ENCODE measurements at places on chromosomes 1 and 21.
A peak's percentile ranks its signal among the peaks of the same experiment; 100 is the strongest.

DNA sequence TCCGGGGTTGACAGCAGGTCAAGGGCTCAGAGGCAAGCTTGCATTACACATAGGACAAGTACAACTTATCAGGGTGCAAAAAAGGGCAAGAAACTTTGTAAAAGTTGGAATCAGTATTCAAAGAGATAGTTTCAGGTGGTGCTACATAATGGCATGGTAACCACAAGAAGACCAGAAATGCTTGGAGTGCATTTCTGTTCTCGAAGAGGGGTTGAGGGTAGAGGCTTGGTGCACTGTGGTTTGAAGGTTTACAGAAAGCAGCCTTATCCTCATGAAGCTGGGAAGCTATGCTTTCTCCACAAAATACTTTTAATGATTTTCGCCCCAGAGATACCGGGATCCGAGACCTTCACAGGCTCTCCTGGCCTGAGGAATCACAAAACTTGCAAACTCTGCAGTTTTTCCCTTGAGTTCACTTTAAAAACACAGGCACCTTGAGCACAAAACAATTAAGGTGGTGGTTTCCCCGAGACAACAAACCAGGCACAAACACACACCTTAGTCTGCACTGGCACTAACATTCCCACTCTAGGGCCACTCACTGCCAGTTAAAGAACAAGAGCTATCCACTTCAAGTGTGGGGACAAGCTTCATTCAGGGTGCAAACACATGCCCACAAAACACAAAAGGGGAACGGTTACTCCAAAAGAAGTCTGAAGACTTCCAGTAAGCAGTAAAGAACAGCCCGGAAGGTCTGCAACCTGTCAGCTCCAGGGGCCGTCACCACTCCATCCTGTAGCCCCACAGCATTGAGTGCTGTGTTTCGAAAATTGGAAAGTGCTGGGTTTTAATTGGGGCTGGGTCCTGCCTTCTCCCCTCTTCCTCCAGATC lies 29.8 kb upstream of the NFIA start:
- no peak for DNase-seq

DNA sequence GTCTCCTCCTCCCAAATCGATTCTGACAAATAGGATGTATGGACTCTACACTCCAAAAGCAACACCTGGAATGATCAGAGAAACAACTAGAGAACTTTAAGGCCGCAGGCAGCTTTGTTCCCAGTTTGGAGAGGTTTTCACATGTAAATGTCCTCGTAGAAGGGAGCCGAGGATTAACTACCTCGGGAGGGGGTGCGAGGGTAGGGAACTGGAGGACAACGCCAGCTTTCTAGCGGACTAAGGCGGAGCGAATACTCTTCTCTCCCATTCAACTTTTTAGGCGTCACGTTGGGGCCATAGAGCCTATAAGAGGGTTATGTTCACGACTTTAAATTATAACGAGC lies 1.2 kb downstream of the SCAF4 start:
- no peak for DNase-seq

DNA sequence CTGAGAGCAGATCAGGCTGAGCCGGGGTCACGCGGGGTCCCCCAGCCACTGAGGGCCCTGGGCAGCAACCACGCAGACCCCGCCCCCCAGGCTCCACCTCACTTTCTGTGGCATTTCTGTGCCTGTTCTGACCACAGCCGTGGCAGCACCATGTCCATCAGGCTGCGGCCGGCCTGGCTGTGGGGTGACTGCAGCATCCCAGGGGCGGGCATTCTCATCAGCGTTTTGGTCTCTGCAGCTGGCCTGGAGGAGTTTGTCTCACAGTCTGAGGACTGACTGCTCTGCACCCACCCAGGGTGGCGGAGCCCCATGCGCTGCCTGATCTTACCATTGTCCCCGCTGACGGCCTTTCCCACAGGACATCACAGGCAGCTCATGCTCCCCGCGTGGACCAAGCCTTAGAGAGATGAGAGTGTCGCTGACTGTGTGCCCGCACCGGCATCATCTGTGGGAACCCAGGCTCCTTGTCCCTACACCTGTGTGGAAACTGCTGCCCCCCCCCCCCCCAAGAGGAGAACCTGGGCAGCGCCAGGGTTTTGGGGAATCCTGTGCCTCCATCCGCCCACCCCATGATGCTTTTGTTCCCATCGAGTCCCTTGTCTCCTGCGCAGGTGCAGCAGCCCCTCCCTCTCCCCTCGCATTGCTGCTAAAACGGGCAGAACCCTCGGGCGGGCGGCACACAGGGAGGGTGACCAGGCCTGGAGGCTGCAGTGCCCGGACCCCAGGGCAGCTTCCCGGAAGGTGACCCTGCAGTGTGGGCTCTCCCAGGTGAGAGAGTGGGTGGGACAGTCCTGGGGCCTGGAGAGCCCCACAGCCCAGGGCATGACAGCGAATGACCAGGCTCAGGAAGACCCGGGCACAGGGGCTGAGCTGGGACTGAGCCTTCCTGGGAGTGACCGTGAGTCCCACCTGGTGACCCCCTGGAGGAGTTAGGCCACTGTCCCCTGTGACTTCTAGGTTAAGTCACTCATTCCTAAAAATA lies 1.8 kb downstream of the KRTAP10-1 start:
- no peak for DNase-seq

DNA sequence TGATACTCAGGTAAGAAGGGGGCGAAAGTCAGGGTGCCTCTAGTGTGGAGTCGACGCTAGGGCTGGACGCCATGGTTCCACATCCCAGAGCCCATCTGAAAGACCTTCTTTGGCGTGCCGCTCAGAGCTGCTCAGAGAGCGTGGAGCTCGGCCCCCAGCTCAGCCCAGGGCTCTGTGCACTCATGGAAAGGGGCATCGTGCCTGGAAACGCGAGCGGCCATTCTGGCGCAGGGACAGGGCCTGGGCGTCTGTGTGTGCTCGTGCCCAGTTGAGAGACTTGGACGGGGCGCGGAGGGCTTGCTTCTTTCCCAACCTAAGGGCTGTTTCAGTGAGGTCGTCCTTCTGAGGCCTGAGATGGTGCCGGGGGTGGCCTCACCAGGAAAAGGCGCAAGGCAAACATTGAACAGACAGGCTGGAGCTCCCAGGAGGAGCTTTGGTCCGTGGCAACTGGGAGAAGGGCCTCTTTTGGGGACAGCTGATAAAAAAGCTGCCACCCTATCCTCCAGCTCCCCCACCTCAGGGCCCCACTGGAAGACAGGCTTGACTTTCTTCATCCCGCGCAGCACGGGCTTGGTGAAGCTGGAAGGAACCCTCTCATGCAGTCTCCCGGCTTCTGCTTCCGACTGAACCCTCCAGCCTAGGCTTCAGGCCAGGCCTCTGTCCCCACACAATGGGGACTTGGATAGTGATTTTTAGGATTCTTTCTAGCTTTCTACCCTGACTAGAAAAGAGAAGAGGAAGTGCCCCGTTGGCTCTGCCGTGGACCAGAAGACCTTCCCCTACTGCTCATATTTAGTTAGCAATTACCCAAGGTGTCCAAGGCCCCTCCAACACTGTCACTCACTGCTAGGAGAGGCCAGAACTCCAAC lies 77.1 kb downstream of the CD58 start:
- no peak for DNase-seq

DNA sequence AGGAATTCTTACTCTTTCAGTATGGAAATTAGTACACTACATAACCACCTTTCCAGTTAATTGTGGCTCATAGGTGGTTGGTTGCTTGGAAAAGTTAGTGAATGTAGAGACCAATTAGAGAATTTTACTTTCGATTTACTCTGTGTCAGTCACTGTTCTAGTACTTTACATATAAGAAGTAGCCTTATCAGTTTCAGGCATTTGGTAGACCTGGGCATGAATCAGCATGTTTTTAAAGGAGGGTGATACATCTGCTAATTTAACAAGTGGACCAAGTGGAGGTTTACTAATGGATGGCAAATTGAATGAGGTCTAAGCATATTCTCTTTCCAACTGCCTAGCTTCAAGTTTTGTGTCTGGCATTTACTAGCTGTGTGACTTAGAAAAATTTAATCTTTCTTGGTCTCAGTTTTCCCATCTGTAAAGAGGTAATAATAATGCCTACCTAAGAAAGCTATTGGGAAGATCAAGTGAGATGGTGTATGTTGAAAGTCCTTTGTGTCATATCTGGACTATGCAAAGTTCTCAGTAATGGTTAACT lies 1158.6 kb downstream of the PLA2G4A start:
- no peak for DNase-seq

- no peak for DNase-seq
Measured at GRCh38 chr1:166969074-166969677, 6.2 kb downstream of the ILDR2 start.

- no peak for DNase-seq
Measured at GRCh38 chr1:56782773-56783172, 36.4 kb downstream of the FYB2 start.

DNA sequence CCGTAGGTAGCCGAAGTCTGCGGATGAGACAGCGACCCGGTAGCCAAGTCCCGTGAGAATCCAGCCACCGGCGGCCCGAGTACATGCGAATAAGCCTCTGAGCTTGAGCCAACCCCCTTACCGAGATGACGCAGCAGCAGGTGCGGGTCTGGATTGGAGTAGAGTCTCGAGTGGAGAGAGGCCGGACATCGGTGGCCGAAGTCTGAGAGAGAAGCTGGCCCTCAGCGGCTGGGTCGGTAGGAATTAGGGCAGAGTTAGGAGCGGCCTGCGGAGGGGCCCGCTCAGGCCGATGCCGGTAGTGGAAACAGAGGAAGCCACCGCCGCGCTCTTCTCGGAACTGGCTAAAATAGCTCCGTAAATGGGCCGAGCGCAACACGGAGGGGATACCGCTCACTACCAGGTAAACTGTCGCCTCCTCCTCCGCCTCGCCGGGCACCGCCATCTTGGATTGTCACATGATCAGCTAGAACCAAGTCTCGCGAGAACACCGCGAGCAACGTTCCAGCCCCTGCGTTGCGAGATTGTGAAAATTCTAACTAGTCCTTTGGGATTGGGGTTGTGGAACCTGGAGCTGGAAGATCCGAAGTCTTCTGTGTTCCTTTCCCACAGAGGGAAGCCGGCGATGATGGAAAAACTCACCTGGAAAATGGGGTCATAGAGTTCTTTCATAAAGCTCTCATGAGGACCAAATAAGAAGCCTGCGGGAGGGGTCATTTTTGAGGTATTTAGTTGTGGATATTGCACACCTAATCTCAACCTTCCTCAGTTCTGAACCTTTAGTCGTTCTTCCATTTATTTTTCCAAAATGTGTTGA lies at the start of gene GPATCH3:
Gene GPATCH3 (minus strand): TSS at position 467 of the 814 bp plus-strand sequence. CDS start 25 bp downstream, at position 442.
- DNase-seq: peak; percentile 66

DNA sequence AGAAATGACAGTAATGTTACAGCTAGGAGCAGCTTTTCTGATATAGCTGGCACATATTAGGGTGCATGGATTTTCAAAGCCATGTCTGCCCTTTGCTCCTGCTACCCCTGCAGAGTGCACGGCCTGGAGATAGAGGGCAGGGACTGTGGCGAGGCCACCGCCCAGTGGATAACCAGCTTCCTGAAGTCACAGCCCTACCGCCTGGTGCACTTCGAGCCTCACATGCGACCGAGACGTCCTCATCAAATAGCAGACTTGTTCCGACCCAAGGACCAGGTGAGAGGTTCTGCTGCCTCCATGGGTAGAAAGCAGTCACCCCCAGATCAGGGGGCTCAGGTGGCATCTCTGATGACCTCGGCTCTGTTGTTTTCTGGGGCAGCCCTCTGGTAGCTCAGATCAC lies 9.8 kb downstream of the MTARC1 start:
- DNase-seq: no peak

GRCh38 chr1:32040711-32041110 lies 27.0 kb downstream of the KHDRBS1 start:
- DNase-seq: no peak

GRCh38 chr1:156846643-156847042 lies 12.3 kb downstream of the INSRR start:
- no peak for DNase-seq

GRCh38 chr21:26909972-26910371 lies 56.9 kb downstream of the ADAMTS5 start:
- DNase-seq: no peak

DNA sequence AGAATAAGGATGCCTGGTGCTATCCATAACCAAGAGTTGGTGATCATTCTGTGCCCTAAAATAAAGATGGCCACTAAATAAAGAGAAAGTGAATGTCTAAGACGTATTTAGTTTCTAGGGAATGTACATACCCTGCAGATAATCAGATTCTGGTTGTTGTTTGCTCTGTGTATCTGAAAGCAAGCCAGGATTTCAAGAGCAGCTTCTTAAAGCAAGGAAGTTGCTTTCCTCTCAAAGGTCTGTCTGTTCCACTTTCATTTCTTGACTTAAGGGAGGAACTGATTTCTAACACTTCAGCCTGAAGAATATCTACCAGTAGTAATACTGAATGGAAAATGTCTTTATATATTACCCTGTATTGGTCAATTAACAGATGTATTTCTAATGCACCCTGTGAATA lies 88.8 kb downstream of the KIF1B start:
- DNase-seq: no peak

GRCh38 chr1:54806931-54807611 lies 5.9 kb upstream of the TTC22 start:
- DNase-seq: no peak

GRCh38 chr1:185350027-185350442 lies 33.0 kb upstream of the IVNS1ABP start:
- no peak for DNase-seq

DNA sequence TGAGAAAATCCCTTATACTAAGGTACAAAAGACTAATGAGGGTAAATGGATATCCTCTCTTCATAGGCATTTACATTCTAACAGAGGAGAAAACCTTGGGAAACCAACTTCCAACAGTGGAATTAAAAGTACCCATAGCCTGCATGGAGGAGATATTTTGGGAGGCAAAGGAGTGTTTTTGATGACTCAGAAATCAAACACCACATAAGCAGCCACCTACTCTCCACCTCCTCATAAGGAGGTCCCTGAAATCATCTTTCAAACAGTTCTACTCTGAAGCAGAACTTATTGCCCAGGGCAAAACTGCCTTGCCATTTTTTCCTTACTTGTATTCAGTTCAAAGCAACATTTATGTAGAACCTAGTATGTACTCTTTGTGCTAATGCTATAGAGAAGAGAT lies 211.3 kb downstream of the KCNH1 start:
- no peak for DNase-seq

DNA sequence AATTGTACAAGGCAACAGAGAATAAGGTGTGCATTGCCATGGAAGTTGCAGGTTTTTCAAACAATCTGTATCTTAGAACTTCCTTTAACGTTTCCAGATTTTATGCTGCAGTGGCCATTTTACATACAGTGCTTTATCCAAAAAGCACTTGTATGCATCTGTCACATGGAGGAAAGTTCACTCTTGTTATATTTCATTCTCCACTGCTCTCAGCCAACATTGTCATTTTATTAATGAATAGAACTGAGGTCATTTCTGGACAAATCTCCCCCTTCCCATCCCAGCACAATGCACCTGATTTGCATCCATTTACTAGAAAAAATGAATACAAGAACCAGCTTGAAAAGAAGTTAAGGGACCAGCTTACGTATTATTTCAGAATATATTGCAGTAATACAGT lies 342.0 kb downstream of the USP25 start:
- no peak for DNase-seq

All from activated CD8-positive, alpha-beta memory T cell treated with anti-CD3 and anti-CD28 coated beads for 48 hours (primary cell).